ENCODE measurements at places on chromosomes 6 and 20.

DNA sequence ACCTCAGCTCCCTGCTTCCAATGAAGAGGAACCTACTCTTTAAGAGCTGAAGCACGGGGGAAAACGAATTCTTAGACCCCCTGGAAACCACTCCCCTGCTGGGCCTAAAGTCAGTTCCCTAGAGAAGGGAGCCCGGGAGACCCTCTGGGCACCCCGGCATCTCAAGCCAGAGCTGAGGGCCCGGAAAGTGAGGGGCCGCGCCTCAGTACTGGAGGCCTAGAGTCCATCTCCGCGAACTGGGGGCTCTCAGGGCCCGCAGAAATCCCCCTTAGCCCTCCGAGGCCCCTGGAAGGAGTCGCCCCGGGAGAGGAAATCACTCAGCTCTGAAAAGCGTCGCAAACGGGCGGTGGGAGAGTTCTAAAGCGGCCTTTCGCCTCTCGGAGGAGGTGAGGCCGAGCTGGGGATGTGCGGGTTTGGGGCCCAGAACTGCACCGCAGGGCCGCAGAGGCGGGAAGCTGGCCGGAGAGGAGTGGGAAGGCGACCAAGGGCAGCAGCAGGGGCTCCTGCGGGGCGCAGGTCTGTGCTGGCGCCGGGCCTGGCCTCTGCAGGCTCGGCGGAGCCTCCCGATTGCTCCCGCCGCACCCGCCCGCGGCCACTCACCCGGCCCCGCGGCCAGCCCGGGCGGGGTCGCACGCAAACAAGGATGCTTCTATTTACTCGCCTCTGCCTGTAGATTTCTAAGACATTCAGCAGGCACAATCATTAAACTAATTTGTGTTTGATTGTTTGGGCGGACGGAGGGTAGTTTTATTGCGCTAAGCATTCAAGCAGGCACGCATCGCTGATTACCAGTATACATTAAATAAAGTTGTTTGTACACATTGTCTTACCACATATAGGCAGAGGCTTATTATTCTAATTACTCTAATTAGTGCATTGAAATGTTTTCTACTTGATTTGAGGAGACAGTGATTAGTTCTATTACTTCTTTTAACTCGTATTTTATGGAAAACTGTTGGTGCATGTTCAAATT, 9.2 kb downstream of the POU3F2 start:
- no peak for DNase-seq

DNA sequence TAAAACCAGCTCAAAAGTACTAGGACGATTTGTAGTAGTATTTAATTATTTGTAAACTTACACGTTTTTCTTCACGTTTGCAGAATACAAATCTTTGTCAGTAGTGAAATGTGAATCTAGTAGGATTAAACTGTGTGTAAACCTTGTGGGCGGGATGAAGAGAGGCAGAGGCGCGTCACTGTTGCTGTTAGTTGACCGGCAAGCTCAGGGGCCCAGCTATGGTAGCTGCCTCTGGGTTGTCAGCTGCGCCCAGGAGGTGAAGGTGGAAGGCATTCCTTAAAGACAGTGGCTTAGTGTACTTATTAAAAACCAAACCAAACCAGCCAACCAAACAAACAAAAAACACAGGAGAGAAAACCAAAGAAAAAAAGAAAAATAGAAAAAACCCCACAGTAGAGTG, 69.6 kb downstream of the IGF2R start:
- no peak for DNase-seq

- no peak for DNase-seq
These were observed 3.4 kb downstream of the LINC00237 start for GRCh38 chr20:21102603-21103311.

- DNase-seq = no peak
These were observed 28.7 kb downstream of the ISM1 start for GRCh38 chr20:13249798-13250170.

- no peak for DNase-seq
These were observed 5.6 kb downstream of the PCMTD2 start for GRCh38 chr20:64261138-64261537.

- DNase-seq = peak; percentile 81
These were observed 53.9 kb upstream of the TAGAP start for GRCh38 chr6:159098636-159099106.

GRCh38 chr6:139250296-139251044, 41.3 kb downstream of the TXLNB start:
- DNase-seq = peak; percentile 8

DNA sequence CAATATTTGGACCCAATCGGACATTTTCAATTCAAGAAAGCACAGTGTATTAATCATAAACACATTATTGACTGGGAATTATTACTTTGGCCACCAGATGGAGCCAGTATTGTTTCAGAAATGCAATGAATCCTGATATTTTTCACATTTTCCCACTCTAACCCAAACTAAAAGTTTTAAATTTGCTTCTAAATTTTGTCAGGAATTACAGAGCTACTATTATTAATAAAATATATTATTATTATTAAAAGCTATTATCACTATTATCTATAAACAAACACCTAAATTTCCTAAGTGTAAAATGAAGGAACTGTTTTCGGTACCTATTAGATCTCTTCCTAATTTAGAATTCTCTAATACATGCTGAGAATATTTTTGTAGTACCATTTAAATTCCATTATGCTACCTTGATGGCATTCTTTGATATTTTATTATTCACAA, 245.3 kb downstream of the OGFRL1 start:
- no peak for DNase-seq

GRCh38 chr6:16199804-16200203, 38.6 kb upstream of the GMPR start:
- DNase-seq = no peak

- no peak for DNase-seq
These were observed 362.3 kb downstream of the RIMS1 start for GRCh38 chr6:72248621-72249020.

DNA sequence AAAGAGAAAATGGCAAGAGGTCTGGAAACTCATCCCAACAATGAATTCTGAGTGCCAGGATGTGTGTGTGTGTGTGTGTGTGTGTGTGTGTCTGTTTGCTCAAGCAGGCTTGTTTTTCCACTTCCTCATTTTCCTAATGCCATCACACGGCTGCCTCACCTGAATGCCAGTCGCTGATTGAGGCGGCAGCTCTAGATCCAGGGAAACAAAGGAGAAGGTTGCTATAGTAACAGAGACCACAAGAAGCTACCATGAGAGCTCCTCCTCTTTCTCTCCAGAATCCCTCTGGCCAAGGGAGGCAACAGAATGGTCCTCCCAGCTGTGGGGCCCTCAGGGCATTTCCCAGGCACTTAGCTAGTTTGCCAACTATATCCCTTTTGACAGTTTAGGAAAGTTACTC, 241.1 kb upstream of the TSHZ2 start:
- no peak for DNase-seq

DNA sequence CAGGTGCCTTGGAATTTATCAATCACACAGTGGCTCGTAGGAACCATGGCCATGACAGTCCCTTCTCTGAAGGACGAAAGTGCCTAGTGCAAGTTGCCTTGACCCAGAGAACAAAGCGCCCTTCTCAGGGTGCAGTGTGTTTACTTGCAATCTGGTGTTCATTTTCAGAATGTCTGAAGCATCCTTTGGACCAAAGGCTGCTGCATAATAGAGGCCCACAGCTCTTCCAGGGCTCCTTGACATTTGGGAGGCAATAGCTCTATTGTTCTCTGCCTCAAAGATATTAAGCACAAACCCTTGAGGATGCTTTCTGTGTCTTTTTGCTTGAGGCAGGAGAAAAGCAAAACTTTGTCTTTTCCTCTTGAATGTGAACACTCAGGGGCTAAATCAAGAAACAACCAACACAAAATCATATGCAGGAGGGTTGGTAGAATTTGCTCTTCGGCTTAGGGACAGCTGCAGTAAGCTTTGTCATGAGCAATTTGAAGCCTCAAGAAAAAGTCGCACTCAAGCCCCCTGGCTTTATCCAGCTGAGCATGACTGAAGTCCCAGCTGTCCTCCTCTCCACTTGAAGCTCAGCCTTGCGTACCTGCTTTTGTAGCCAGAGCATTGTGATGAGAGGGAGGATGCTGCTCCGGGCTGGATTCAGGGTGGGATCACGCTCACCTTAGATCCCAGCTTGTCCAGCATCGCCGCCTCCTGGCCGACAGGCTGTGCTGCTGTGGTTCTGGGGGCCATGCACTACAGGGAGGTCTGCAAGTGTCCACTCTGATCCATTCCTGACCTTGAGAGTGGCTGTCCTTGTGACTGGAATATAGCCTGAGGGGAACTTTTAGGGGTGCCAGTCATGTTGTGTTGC, 495.4 kb downstream of the CDH26 start:
- DNase-seq = no peak

GRCh38 chr6:137767911-137768690, 99.0 kb upstream of the TNFAIP3 start:
- no peak for DNase-seq

DNA sequence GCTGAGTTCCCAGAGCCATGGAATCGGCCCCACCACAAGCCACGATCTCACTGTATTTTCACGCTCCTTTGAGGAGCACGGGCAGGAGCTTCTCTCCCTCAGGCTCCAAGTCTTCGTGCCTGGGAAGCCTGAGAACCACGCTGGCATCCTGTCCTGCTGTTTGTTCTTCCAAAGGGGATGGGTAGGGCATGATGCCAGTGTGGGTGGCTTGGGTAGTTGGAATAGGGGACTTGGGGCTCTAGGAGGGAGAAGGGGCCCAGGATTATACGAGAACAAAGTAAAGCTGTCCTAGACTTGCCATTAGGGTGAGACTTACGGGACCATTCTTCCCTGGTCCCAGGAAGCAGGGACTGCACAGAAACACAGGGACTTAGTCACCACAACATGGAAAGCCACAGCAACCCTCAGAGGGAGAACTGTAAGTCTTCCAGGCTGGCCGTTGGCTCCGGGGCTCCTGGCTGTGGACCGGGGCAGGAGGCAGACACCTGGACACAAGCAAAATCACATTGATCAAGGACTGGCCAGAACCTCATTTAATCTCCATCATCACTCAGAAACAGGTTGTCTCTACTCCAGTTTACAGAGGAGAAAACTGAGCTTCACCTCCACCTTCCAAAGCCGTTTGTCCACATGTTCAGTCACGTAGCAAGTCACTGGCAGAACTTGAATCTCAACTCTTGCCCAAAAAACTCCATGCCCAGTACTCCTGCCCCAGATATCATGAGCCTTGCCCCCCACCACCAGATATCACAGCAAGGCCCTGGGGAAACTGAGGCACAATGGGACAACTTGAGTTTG, 1.3 kb downstream of the CCN5 start:
- DNase-seq = no peak

DNA sequence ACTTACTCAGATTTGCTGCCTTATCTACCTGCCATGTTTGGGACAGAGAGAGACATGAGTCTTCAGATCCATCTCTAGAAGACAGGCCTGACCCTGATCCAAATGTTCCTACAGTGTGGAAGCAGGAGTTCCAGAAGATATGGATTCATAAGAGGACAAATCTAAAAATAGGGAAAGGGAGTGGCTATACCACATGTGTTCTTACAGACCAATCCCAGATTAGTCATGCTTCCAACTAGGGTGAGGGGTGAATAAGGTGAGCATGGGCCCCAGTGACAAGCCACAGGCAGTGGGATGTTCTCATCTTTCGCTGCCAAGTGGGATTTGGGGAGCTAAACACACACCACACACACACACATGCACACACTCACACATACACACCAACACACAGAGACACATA, 670.7 kb upstream of the CITED2 start:
- no peak for DNase-seq

DNA sequence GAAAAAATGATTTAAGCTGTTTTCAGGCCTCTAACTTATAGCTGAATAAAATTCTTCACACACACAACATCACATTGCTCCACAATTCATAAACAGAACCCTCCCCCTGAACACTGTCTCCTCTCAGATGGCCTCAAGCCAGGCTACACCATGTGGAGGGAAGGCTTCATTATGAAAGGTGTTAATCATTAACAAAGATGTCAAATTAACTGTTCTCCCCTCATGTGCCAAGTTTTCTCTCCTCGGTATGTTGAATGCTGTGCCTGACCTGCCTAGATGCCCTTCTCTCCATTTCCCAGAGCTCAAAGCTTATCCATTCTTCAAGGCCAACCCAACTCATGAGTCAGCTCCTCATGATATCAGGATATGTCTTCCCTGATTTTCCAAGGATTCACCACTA, 210.4 kb downstream of the GMDS start:
- DNase-seq = no peak

DNA sequence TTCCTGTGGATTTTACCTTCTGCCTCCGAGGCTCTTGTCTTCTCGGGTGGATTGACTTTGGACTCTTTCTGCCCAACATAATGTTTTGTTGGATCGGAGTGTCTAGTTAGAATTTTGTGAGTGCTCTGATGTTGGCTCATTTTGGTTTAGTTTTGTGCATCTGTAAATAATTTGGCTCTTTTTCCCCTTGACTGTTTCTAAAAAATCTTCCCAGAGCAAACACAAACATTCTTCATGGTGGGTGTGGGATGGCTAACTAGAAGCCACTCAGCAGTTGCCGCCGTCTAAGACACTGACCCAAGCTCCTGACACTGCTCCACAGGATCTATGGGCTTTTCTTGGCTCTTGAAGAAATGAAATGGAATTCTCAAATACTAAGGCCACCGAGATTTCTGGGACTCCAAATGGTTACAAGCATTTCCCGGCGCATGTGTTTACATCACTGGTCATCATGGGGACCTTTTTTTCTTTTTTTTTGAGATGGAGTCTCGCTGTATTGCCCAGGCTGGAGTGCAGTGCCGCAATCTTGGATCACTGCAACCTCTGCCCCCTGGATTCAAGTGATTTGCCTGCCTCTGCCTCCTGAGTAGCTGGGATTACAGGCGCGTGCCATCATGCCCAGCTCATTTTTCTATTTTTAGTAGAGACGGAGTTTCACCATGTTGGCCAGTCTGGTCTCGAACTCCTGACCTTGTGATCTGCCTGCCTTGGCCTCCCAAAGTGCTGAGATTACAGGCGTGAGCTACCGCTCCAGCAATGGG, 92.0 kb upstream of the FRMD1 start:
- DNase-seq = no peak

DNA sequence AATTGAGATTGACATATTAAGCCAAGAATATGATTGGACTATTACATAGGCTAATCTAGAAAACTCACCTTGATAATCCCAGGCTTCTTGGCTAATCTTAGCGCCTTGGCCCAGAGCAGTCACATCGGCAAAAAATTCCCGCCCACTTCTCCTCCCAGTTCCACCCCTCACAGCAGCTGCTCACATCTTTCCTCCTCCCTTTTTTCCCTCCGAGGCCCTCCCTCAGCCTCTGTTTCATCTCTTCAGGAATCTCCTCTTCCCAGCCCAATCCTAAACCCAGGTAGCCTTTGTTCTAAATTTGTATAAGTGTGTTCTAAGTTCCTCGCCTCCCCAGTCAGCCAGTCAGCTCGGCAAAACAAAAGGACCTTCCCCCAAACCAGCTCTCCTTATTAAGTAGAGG, 184.3 kb downstream of the PRKN start:
- no peak for DNase-seq

DNA sequence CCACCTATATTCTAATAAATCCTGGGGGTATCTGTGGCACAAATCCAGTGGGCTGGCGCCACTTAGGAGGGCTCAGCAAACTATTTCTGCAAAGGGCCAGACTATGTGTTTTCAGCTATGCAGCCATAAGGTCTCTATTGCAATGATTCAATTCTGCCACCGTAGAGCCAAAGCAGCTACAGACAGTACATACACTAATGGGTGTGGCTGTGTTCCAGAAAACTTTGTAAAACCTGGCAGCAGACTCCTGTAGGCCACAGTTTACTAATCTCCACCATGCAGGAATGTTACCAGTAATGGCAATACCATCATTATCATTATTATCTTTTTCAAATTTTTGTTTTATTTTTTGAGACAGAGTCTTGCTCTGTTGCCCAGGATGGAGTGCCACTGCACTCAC, 65.7 kb downstream of the SULF2 start:
- no peak for DNase-seq
